ENCODE measurements at places on chromosomes 1 and 21.

DNA sequence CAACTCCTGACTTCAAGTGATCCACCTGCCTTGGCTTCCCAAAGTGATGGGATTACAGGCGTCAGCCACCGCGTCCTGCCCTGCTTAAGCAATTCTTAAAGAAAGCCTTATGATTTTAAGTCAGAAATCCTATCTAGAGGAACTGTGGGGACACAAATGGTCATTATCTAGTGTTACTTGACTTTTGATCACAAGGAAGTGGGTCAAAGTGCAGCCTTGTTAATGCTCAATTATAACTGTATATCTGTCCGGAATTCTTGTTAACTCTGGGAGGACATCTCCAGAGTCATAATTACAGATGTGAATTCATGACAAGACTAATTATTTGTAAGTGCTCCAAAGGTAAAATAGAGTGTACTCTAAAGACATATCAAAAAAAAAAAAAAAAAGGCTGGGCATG, 76.9 kb upstream of the PUM1 start:
- DNase-seq: no peak

GRCh38 chr1:117655220-117655577, 49.4 kb downstream of the TENT5C start:
- no peak for DNase-seq

GRCh38 chr1:173190101-173190936, 16.8 kb downstream of the TNFSF4 start:
- DNase-seq: no peak

- no peak for DNase-seq
Observed at GRCh38 chr1:87165177-87165576, 163.5 kb upstream of the LMO4 start.

- no peak for DNase-seq
Observed at GRCh38 chr21:22223385-22223784, 1225.2 kb downstream of the NCAM2 start.

GRCh38 chr1:98791498-98791897, 130.0 kb downstream of the SNX7 start:
- DNase-seq: no peak

DNA sequence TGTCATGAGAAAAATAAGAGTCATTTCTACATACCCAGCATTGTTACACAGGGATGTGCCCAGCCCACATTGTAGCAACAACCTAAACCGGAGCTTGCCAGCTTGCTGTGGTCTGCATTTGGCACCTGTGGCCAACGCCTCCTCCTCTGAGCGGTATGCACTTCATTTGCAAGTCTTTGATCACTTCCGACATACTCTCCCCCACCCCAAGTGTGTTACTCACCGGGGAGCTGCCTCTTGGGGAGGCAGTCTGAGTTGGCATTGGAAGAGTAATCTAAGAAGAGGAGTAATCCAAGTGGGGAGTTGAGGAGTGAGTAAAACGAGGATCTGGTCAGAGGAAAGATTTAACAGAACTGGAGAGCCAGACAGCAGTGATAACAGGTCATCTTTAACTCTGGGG, 3.8 kb downstream of the BCL9 start:
- DNase-seq: peak; percentile 69

DNA sequence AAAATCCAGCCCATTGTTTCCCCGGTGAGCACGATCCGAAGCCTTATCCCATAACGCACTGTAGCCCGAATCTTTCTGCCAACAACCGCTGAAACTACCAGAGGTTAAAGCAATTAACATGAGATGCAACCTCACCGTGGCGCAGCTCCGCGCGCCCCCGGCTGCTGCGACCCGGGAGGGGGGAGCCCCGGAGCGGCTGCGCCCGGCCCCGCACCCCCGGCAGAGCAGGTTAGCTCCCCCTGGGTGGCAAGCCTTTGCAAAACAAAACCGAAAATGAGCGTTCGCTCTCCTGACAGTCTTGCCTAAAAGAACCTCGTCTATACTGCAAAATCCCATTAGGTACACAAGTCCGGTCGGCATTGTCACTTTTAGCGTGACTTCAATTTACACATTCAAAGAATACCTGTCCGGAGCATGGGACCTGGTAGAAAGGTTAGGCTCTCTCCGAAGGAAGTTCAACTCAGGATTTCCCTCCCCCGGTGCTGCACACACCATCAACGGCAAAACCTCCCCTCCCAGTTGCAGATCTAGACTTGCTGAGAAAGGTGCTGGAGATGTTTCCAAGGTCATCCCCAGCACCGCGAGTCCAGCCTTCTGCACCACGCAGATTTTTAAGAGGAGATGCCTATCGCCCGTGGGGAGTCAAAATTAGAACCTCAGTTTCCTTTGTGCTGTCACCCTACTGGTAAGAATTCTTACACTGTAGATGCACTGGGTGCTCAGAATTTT, 107.5 kb downstream of the ZNF281 start:
- peak; percentile 30 for DNase-seq

- no peak for DNase-seq
Observed at GRCh38 chr1:7988576-7988975, 27.1 kb downstream of the PARK7 start.

DNA sequence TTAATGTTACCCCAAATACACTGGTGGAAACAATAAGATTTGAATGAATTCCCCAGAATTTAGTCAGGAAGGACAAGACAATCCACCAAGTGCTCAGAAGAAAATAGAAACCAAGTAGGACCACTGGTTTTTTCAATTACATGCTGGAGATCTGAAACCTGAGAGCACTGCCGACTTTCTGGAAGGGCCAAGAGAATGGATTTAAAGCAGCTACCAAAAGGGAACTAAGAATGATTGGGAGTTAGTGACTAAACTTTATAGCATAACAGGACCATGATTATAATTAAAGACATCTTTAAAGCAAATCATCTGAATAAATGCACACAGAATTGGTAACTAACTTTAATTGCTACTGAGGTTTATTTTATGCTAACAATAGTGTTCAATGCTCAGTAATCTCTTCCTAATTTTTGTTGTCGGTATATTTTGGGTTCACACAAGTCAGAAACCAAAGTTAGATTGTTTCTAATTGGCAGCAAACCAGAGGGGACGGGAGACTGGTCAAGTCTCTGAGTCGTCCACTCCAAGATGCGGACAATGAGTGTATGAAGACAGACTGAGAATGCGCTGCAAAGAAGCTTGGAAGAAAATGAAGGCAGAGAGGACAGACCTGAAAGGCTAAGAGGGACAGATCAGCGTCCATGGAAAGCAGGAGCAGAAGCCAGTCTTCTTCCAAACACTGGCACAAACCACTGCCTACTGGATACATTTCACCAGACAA, 2.3 kb upstream of the RGS13 start:
- DNase-seq: no peak

Measured in stimulated activated CD8-positive, alpha-beta memory T cell treated with anti-CD3 and anti-CD28 coated beads, Interleukin-2, amount 100 ng/mL, for 1 hour (primary cell).